ENCODE measurements at places on chromosomes 7 and 10.

- no peak for DNase-seq
Measured at GRCh38 chr10:63409465-63410027, 56.2 kb downstream of the JMJD1C start.

- DNase-seq: no peak
Measured at GRCh38 chr10:24215196-24215595, 6.3 kb downstream of the KIAA1217 start.

- no peak for DNase-seq
Measured at GRCh38 chr7:49660170-49660783, 113.2 kb upstream of the VWC2 start.

- no peak for DNase-seq
Measured at GRCh38 chr7:102925976-102926782, 13.4 kb downstream of the LRRC17 start.

GRCh38 chr7:45590679-45591057 is 16.5 kb downstream of the ADCY1 start:
- no peak for DNase-seq

DNA sequence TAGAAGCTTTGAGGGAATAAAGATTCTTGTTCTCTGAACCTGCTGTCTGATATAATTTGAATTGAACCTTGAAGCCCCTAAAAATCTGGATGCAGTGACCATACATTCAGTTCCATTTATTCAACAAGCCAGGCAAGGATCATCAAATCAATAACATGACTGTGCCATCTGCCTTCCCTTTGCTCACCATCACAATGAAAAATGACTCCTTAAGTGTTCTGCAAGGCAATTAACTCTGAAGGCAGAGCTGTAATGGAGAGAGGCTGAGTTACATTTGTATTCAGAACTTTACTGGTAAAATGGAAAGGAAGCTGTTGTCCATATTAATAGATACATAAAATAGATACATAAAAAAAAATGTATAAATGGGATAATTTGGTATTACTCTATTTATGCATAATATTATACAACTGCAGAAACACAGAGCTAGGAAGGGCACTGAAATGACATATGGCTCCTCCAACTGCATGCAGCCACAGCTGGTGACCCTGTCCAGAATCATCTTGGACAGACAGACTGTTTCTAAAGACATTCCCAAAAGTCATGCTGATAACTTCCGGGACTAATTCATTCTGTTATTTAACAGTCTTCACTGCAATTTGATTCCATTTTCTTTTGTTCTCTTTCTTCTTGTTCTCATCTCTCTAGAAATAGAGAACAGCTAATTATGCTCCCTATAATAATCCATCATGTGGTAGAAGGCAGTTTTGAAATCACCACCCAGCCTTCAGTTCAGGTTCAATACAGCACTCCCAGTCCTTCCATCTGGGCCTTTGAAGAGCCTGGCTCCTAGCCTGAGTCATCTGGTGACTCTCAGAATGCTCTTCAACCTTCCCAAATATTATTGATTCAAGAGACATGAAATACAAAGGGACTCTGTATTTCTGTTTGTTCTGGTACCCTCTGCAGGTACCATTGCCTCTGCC is 412.6 kb downstream of the GFRA1 start:
- DNase-seq: no peak

- DNase-seq: no peak
Measured at GRCh38 chr10:104043854-104044253, 41.8 kb downstream of the COL17A1 start.

DNA sequence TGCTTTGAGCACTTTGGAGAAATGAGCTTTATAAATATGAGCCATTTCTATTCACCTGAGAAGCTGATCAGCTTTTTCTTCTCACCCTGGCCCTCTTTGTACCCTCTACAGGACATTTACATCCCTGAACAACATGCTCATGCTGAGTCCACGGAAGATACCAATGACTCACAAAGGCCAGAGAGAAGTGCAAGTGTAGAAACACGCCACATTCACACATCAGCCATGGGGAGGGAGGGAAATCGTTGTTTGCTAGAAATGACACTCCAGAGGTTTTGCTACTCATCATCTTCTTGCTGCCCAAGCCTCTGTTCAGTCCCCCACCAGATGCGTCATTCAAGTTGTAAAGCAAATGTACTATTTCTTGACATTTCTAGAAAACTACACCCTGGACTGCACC is 2.8 kb upstream of the UCN3 start:
- no peak for DNase-seq

DNA sequence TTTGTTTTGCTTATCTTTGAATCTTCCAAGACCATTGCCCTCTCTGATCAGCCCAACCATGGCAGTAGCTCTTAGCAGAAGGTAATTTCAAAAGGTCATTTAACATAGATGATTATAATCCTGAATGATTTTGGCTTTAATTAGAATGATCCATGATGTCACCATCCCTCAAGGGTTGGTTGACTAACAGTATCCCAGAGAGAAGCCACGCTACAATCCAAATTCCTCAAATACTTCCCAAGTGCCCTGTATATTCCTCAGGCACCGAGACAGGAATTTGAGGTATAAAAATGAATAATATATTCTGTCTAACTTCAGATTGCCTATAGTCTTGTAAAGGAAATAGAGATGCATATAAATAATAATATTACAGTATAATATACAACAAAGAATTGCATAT is 42.1 kb upstream of the TMEM196 start:
- DNase-seq: no peak

GRCh38 chr7:99011341-99011705 is 132.6 kb downstream of the SMURF1 start:
- DNase-seq: no peak

DNA sequence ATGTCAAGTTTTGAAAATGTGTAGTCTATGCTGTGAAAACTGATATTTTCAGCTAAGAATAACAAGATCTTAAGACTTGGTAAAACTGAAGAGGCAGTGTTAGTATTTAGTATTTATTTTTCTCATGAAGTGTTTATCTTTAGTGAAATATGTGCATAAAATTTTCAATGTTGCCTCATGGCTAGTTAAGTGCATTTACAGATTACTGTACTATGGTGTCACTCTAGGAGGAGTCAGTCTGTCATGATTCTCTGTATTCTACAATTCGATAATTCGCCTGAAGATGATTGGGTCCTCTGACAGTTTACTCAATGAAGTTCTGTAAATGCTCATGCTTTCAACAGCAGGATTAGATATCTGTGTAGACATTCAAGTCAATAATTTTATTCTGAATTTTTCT is 488.1 kb upstream of the GRM3 start:
- DNase-seq: no peak

DNA sequence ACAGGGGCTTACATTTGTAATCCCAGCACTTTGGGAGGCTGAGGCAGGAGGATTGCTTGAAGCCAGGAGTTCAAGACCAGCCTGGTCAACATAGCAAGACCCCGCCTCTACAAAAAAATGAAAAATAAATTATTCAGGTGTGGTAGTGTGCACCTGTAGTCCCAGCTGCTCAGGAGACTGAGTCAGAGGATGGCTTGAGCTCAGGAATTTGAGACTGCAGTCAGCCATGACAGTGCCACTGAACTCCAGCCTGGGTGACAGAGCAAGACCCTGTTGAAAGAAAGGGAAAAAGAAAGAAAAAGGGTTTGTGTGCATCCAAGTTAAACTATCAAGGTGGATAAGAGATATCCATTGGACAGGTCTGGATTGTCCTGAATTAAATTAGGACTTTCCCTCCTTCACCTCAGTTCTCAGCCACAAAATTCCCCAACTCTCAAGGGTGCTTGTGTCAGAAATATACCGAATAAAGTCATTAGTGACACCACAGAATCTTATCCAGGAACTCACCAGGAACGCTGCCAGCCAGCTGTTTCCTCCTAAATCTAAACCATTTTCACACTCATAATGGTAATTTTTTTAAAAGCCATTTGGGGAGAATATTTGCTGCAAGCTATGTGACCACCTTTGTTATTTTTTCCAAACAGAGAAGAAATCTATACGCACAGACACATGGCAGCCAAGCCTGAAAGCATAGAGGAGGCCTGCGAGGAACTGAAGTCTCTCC is 12.0 kb downstream of the AFAP1L2 start:
- no peak for DNase-seq

DNA sequence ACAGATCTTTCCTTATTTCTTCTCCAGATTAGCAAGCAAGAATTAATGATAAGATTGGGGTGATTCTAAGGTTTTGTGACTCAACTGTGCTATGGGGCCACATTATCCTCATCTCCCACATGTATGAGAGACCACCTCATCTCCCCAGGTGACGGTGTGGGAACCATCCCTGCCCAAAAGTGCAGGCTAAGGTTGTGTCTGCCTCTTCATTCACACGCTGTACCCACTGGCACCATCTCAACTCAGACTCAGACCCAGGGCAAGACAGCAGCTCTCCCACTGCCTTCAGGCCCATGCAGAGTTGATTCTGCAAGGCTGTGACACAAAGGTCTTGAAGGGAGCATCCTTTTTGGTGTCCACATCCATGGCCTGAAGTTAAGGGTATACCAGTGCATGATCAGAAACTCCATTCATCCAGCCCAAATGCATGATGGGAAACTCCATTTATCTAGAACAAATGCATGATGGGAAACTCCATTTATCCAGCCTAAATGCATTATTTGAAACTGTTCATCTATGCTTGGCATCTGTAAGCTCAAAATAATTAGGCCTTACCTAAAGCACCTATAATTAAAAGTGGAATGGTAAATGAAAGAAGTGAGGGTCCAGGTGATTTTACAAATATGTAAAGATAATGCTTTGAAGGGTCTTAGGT is 99.4 kb downstream of the TCERG1L start:
- no peak for DNase-seq

DNA sequence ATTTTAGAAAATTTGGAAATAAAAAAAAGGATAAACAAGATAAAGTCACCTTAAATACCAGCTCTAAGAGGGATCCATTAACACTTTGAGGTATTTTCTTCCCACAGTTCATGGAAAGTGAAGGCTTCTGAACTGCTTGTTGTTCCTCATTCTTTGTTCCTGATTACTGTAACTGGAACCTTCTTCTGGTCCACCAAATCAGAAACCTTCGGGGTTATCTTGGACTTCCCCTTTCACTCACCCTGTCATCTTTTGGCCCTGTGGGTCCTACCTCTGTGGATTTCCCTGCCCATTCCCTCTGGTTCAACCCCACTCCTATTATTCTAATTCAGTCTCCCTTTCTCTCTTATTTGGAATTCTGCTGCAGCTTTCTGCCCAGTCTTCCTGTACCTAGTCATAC is 116.5 kb upstream of the PRPS1L1 start:
- no peak for DNase-seq

- DNase-seq: no peak
Measured at GRCh38 chr10:17001961-17002749, 127.5 kb downstream of the CUBN start.

GRCh38 chr7:142717453-142717852 is 31.8 kb upstream of the PRSS1 start:
- no peak for DNase-seq

GRCh38 chr10:22029445-22030236 is 26.1 kb upstream of the DNAJC1 start:
- no peak for DNase-seq

GRCh38 chr7:110854166-110854565 is 236.8 kb upstream of the LRRN3 start:
- no peak for DNase-seq

DNA sequence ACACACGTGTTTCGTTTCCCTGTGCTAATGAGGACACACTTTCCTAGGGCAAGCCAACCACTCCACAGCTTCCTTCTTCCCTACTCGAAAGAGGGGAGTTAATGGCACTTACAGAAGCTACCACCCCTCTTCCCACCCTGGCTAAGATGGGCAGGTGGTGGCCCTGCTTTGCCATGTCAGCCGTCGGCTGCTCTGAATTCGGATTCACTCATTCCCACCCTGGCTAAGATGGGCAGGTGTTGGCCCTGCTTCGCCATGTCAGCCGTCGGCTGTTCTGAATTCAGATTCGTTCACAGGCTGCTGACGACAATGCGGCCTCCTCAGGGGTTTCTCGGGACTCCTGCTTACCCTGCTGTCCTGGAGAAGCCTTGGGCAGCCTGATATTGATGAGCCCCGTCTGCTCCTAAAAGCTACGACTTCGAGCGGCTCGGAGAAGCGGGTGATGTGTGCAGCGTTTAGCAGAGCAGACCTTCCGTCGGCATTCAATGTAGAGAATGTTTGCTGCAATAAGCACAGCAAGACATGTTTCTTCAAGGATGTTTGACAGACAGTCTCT is 56.2 kb upstream of the PPP2R2D start:
- no peak for DNase-seq

DNA sequence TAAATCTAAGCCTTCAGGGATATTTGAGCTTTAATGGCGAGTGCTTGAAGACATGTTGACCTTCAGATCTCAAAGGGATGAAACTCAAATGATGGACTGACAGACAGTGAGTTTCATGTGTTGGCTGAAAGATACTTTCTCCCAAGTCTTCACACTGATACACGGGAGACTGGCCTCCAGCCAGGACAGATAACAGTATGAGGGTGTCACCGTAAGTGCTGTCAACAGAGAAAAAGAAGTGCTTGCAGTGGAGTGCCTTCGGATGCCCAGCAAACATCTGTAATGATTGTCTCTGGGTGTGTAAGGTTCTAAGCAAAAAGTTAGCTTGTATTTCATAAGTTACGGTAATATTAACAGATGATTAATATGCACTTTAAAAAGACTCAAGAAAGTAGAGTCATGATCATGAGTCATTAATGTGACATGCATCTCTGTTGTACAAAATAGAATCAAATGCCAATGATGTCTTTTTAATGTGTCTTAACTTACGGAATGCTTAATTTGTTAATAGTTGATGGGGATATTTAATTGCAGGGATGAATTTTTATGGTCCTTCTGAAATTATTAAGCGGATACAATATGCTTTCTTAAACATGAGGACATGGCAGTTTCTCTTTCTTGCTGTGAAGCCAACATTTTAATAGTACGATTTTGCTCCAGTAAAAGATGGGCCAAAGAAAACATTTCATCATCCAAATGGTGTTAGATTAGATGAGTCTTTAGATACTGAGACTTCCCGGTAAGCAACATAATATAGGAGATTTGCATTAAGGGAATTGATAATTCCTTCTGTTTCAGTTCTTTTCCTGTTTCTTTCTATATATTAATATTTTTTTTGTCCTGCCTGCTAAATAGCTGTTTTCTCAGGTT is 292.5 kb downstream of the GALNT17 start:
- DNase-seq: no peak

DNA sequence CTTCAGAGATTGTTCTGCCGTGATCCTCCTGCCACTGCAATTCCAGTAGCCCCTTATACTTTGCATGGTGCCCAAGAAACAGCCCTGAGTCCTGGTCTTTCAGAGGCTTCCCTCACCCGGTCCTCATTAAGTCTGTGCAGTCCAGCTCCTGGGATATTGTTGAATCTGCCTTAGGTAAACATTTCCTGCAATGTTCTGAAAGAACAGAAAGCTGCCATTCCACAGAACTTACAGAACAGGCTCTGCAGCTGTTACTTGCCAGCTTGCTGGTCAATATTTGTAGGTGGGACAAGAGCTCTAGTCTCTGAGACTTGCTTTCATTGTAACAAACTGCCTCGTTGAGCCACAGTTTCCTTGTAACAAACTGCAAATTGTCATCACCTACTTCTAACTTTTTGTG is 115.0 kb upstream of the KIF5B start:
- peak; percentile 99 for DNase-seq
